Activated T-cell treated with anti-CD3 and anti-CD28 coated beads, Interleukin-2, amount 50 U/mL, for 72 hours (primary cell): ENCODE measurements at places on chromosomes 3 and 15. TPM values are rescaled to one million over a fixed set of nuclear protein-coding genes. Genes with fewer than 3 reads are reported as not detected.
A peak's percentile ranks its signal among the peaks of the same experiment; 100 is the strongest.

DAPK2 gene
- total RNA-seq = 2.3 TPM

GRCh38 chr3:80055306-80055705 is 287.5 kb upstream of the ROBO1 start:
- no peaks in the 10 kb centered on the region for H3K27me3 ChIP-seq
- no peaks in the 10 kb centered on the region for H3K36me3 ChIP-seq
- no peak overlapping the region for H3K27ac ChIP-seq
- no peak for DNase-seq

DNA sequence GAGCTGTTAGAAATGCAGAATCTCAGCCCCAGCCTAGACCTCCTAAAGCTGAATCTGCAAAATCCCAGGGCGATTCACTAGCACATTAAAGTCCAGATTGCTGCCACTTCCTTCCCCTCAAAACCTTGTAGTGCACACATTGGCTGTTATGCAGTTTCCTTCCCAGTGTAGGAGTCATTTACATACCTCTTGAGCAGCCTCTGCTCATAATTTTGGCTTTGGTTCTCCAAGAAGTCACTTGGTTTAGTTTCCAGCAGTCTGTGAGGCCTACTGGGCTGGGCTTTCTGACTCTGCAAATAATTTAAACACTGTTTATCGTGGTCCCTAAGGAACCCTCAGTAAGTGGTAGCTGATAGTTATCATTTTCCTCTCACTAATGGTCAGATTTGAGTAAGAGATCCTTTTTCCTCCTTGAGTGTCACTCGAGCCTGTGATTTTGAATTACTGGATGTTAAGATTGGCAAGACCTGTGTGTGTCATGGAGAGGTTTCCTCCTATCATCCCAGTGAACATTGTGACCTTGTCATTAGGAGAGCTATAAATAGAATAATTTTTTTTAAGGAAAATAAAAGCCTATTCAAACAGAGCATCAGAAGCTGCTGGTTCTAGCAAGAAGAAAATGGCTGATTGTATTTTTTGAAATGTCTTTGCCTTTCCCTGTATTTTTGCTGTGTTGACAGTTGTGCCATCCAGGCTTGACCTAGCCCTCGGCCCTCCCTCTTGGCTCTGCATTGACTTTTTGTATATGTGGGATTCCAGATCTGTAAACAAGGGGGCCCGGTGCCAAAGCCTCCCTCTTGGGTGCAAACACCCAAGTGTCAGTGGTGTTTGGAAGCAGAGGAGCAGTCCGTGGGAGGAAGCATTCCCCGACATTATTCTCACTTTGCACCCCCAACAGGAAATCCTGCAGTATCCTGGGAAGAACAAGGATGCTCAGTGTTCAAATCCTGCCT is 134.8 kb upstream of the ANKRD28 start:
- H3K27me3 ChIP-seq = no peaks in the 10 kb centered on the region
- H3K36me3 ChIP-seq = no peaks in the 10 kb centered on the region
- no peak overlapping the region for H3K27ac ChIP-seq

DNA sequence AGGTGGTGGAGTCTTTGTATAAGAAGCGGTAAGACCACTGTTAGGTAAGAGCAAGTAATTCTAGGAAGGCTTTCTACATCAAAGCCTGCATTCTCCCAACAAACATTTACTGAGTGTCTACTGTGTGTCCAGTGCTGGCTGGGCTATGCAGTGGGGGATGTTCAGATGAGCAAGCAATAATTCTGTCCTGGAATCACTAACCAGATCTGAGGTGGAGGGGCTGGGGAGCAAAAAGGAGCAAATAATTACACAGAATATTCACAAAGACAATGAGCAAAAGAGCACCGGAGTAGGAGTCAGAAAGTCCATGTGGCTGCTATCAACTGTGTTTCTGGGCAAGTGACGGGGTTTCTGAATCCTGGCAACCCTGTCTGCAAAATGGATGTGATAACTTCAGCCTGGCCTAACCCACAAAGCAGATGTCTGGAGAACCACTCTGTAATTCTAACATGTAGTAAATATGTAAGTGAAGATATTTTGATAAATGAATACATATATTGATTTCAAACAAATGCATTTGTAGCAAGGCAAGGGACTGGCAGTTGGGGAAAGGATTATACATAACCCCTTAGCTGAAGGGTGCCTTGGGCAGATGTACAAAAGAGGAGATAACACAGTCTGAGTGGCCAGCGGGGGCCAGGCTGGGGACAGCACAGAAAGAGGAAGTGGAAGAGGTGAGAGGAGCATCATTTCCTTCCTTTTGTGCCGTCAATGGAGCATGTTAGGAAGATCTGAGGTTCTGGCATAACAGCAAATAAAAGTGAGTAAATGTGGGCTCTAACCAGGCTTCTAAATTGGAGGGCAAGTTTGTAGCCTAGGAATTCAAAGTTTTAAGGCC is 28.8 kb downstream of the CYP8B1 start:
- H3K36me3 ChIP-seq = no peaks in the 10 kb centered on the region
- no peaks in the 10 kb centered on the region for H3K27me3 ChIP-seq
- H3K27ac ChIP-seq = peak overlapping the region; percentile 85
- no peak for DNase-seq
- peaks cover 13% of the 10 kb centered on the region for H3K4me1 ChIP-seq
- H3K4me3 ChIP-seq = no peak overlapping the region

DNA sequence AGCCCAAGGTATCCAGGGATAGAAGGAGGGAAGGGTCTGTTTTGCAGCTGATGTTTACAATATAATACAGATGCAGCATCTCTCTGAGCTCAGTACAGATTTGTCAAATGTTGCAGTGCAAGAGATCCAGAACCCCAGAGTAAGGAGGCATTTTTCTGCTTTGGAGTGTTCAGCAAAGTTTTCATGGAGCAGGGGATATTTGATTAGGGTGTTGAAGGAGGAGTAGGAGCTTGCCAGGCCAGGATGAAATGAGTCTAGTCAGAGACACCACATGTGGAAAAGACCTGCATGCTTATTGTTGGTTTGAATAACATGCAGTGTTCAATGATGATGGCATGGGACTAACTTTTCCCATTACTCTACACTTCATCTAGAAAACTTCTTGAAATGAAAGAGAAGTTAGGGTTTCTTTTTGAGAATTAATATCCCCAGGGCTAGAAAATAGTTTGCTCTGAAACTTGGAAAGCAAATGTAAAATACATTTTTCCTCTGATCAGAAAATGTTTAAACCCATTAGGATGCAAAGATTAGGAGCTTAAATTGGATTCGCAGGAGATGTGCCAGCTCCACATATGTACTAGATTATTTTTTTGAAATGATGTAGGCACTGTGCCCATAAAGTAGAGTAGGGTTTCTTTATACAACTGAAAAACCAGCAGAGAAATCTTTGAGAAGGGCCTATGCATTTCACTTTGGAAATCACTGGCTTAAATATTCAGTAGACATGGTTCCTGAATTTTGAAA is 243.8 kb downstream of the CACNA2D3 start:
- no peak for DNase-seq
- no peaks in the 10 kb centered on the region for H3K36me3 ChIP-seq
- no peak overlapping the region for H3K27ac ChIP-seq
- no peak overlapping the region for H3K4me3 ChIP-seq
